GM04504 (cell line): ENCODE measurements at places on chromosomes 13 and 19.

DNA sequence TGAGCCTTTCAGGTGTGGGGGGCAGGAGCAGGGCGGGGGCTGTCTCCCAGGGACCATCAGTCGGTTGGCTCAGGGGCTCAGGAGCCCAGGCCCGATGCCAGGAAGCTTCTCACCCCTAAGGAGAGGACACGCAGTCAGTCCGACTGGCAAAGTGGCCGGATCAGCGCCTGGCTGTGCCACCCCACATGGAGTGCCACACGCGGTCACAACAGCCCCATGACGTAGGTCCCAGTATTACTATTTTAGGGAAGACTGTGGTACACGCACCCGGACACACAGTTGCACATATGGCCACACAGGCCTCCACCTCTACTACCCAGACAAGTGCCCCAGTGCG lies 29.3 kb upstream of the GRTP1 start:
- no peak for DNase-seq

- DNase-seq: peak; percentile 8
Observed at GRCh38 chr13:87671031-87671752, at the start of gene SLITRK5. Gene SLITRK5, plus strand, starts transcription at chr13:87671371. Its CDS starts 4,018 bp downstream, at chr13:87675389.

GRCh38 chr19:33240181-33240771 lies 14.6 kb upstream of the SLC7A10 start:
- no peak for DNase-seq

GRCh38 chr19:1017115-1017905 lies 3.6 kb downstream of the TMEM259 start:
- no peak for DNase-seq

DNA sequence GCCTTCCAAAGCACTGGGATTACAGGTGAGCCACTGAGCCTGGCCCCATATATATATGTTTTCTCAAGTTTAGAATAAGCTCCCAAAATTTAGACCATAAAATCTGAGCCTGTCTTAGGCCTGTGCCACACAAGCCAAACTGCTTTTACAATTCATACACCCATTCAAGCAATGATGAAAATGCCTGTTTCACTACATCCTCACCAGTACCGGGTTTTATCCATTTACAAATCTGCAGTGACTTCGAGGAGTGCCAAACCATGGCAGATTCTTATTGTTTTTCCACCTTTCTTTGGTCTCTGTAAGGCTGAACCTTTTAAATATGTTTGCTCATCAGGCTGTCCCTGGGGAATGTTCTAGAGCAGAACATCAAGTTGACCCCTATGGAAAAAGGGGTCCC lies 9.6 kb upstream of the NFIC start:
- DNase-seq: no peak

DNA sequence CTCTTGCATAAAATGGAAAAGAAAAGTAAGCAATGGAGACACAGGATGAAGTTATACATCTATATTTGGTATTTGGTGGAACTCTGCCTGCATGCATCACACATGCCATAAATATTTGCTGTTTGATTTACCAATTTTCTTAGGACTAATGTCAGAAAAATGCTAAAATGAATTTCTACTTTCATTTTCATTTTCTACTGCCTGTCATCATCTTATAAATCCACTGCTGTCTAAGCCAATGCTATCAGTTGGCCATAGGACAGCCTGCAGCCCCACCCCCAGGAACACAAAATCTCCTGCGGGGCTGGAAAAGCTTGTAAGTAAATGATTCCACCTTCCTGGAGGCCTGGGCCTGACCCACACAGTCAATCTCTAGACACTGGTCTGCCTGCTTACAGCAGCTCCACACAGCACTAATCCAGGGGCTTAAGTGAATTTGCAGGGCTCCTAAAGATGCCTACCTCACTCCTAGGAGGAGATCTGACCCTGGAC lies 122.0 kb downstream of the ENOX1 start:
- DNase-seq: peak; percentile 36

- no peak for DNase-seq
Observed at GRCh38 chr13:97434397-97435201, 630 bp downstream of the RAP2A start.

DNA sequence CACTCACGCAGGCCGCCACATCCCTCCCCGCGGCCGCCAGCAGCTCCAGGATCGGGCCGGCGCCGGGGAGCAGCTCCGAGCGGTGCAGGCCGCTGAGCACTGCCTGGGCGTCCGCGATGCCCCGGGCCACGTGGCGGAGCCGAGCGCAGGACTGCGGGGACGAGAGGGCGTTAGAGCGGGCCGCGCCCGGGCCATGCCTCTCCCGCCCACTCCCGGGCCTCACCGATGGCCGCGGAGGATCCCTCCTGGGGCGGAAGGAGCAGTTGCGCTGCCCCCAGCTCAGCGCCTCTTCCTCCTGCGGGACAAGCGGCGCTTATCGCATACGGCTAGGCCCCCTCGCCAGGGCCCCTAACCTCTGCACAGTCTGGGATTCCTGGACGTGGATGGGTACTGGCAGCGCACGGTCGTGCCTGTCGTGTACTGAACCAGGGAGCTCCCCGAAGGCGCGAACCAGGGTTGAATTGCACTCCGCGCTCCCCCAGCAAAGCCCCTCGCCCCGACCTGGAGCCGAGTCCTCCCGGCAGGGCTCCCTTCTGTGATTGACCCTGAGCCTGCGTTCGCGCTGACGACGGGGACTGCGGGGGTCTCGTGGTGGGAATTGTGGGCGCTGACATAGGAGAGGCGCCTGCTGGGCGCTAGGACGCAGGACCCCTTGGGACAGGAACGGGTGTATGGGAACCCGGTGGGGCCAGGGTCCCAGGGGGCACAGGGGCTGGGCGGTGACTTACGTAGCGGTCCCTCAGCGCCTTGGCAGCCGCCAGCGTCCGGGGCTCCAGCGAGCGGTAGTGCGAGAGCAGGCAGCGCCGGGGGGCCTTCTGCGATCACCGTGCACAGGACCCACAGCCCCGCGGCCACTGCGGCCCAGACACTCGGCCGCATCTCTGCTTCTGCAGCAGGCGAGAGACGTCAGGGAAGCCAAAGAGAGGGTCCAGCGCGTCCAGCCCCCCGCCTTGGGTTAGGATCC lies 673 bp downstream of the IFNL4 start:
- DNase-seq: no peak

- DNase-seq: peak; percentile 17
Observed at GRCh38 chr13:26062853-26063444, 11.1 kb upstream of the SHISA2 start.

GRCh38 chr13:43648733-43649132 lies 138.0 kb downstream of the ENOX1 start:
- no peak for DNase-seq

DNA sequence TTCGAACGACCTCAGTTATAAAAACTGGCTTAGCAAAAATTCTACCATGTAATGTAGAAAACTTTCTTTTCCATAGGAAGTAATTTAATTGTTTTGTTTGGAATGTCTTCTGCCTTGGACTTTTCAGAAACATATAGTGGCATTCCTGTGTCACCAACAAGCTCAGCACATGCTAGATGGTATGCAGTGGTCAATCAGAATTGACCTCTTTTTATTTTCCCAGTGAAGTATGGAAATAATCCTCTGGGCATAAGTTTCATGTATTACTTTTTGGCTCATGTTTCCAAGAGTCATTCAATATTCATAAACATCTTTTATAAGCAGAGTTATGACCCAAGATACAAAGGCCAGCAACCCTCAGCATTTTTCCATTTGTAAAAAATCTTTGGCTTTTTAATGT lies 33.6 kb downstream of the NALCN start:
- DNase-seq: no peak

GRCh38 chr19:10363789-10364281 lies 16.5 kb downstream of the TYK2 start:
- DNase-seq: no peak

- DNase-seq: no peak
Observed at GRCh38 chr13:100163375-100163774, 74.5 kb downstream of the PCCA start.

DNA sequence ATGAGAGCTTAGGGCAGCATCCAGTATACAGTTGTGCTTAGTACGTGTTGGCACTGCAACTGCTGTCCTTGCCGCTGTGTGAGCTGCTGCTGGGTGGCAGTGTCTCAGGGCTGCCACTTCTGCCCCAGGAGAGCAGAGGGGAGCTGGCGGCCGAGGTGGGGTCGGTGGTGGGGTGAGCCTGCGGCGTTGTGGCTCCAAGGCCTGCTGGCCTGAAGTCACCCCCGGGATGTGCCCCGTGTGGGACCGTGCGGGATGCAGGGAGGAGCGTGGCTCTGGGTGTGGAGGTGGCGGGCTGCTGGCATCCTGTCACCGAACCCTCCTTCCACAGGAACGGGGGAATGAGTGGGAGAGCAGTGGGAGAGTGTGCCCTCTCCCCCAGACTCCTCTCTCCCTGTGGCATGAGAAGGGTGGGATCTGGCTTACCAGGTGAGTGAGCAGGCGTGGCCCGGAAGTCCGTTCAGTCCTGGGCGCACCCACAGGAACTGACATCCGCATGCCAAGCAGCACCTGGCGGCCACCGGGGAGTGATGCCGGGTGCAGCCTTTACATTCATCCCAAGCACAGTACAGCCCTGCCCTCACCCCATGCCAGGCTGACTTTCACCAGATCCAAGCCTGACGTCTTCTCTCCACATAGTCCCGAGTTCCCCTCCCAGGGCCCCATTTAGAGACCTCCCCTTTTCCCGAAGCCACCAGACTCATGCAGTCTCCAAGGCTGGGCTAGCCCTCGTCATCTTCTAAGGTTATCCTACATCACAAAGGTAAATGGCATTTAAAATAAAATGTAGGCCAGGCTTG lies 26.6 kb downstream of the MCF2L start:
- no peak for DNase-seq

GRCh38 chr13:42543215-42543797 lies 30.6 kb upstream of the TNFSF11 start:
- DNase-seq: no peak
